ENCODE measurements at places on chromosomes 2 and 18. TPM values are rescaled to one million over a fixed set of nuclear protein-coding genes. Genes with fewer than 3 reads are reported as not detected.

The PLCL1 gene
- total RNA-seq, result 0.88 TPM

The GPR45 gene
- not detected for total RNA-seq

The SPIRE1 gene
- 14.9 TPM for total RNA-seq

The DSEL gene
- 12.2 TPM for total RNA-seq

The SERPINB12 gene
- not detected for total RNA-seq

The FBXO36 gene
- total RNA-seq, result 4.3 TPM

The DOK1 gene
- 11.8 TPM for total RNA-seq

The CYP20A1 gene
- 17.7 TPM for total RNA-seq

The UGT1A3 gene
- total RNA-seq, result not detected

The FAM136A gene
- 26.1 TPM for total RNA-seq

The VAMP5 gene
- 63.6 TPM for total RNA-seq

The MREG gene
- 0.32 TPM for total RNA-seq

The DNAJC5G gene
- total RNA-seq, result not detected

The SP5 gene
- not detected for total RNA-seq

The IL36A gene
- total RNA-seq, result not detected

The C1GALT1C1L gene
- 0.39 TPM for total RNA-seq

The CCDC142 gene
- 8.4 TPM for total RNA-seq

The EMX1 gene
- not detected for total RNA-seq

The SKOR2 gene
- total RNA-seq, result not detected

The D2HGDH gene
- total RNA-seq, result 11.4 TPM

The TMEM178A gene
- 1.8 TPM for total RNA-seq

The OSBPL1A gene
- 21.2 TPM for total RNA-seq

The STK39 gene
- 9.4 TPM for total RNA-seq

The DYNAP gene
- not detected for total RNA-seq

The LONRF2 gene
- not detected for total RNA-seq

The LCT gene
- total RNA-seq, result 0.08 TPM

The QPCT gene
- total RNA-seq, result 24.2 TPM

The SYT4 gene
- total RNA-seq, result not detected

The SPP2 gene
- total RNA-seq, result not detected

The DLGAP1 gene
- under 0.01 TPM for total RNA-seq

The UGT1A7 gene
- total RNA-seq, result not detected
